Left renal pelvis (tissue), 4 donors: ENCODE measurements at places on chromosomes 13 and 19. TPM values are rescaled to one million over a fixed set of nuclear protein-coding genes. Genes with fewer than 3 reads are reported as not detected.

- DNase-seq, result peak; percentile 1
Observed at GRCh38 chr19:41261474-41262190, 2.5 kb upstream of the HNRNPUL1 start.

- DNase-seq, result no peak
Observed at GRCh38 chr19:33826521-33826920, 29.9 kb downstream of the KCTD15 start.

The ZNF180 gene
- 15.3 TPM for polyA plus RNA-seq

- no peak for DNase-seq
Observed at GRCh38 chr19:18731562-18732008, 48.1 kb downstream of the CRTC1 start.

GRCh38 chr13:110173247-110173818, 133.6 kb downstream of the COL4A1 start:
- DNase-seq, result no peak

The OR4F17 gene
- polyA plus RNA-seq, result not detected

The UFM1 gene
- 109 TPM for polyA plus RNA-seq

GRCh38 chr13:34322743-34323074, 504.8 kb downstream of the RFC3 start:
- DNase-seq, result no peak

GRCh38 chr13:31638577-31638976, 100.7 kb upstream of the RXFP2 start:
- DNase-seq, result no peak
